Islet precursor cell (in vitro differentiated cells): ENCODE measurements at places on chromosomes 7 and 10.

DNA sequence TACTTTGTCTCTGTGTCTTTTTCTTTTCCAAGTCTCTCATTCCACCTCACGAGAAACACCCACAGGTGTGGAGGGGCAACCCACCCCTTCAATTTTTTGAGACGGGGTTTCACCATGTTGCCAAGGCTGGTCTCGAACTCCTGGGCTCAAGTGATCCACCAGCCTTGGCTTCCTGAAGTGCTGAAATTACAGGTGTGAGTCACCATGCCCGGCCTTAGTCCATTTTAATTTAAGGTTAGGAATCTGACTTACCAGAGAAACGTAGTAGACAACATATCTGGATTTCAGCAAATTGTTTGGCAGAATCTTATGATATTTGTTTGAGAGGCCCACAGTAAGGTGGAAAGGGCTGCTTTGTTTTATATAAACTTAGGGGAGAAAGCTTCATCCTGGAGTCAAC is 3.2 kb upstream of the NFKB2 start:
- no peak for DNase-seq

DNA sequence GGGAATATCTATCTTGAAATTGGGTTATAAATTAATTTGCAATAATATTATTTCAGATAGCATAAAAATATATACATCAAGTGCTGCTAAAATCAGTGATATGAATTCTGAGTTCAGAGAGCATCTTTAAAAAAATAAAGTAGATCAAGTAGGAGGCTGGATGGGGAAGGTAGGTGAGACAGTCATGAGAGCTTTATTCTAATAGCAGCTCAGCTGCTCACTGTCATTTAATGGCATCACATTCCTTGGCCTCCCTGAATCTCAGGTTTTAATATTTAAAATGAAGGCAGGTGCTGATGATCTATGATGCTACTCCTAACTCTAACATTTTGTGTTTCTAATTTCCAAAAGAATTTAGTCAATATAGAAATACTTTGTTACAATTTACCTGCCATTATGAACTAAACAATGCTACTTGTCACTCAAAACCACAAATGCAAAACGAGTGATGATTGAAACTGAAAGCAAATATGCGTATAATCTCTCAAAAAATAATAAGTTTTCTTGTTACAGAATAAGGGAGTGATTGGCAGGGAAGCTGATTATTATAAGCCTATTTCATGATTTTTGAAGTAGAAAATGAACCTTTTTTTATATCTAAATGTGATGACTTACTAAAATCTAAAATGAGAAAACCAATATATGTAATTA is 147.6 kb upstream of the CSTF2T start:
- no peak for DNase-seq

DNA sequence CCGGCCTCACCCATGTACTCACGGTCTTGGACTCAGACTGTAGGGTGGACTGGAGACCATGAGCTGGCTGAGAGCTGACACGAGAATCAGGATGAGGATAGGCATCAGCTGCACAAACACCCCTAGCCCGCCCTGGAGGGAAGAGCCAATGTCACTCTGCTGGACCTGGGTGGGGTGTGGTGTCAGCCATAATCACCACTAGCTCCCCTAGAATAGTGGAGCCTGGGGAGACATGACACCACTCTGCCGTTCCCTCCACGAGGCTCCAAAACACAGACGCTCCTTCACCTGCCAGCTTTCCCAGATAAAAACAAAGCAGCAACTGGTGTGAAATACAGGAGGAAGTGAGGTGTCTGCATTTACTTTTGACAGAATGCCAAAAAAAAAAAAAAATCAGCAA is 16.5 kb downstream of the DNAJB12 start:
- no peak for DNase-seq

- DNase-seq: no peak
Observed at GRCh38 chr10:34520084-34520483, 295.0 kb downstream of the PARD3 start.

DNA sequence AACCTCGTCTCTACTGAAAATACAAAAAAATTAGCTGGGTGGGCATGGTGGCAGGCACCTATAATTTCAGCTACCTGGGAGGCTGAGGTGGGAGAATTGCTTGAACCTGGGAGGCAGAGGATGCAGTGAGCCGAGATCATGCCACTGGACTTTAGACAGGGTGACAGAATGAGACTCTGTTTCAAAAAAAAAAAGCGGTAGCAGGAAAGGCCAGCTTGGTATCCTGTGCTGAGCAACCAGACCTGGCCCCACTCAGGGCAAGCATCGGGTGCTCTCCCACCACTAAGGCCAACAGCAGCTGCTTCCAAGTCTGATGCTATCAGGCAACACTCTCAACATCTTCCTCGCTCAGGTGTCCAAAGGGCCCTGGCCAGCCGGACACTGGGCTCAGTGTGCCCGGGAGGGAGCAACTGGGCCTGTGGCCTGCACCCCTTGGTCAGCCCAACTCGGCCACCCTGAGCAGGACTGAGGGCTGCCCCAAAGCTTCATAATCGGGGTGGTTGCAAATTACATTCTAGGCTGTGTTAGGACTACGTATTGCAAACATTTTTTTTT is 44.3 kb upstream of the MSMB start:
- DNase-seq: peak; percentile 41

DNA sequence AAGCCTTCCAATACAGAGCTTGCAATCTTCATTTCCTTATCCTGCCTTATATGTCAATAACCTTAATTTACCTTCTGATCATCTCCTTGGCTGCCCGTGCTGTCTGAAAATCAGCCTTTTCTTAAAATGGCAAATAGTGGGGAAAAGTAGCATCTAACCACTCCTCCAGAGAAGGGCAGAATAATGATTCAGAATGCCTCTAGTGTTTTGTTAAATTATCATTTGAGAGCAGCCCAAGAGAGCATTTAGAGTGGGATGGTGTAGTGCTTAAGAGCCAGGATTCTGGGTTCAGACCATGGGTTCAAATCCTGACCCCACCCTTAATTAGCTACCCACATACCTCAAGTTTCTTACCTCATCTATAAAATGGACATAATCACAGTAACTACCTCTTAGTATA is 4.6 kb upstream of the TMEM139 start:
- no peak for DNase-seq

GRCh38 chr10:3528271-3528670 is 256.7 kb downstream of the KLF6 start:
- DNase-seq: no peak

DNA sequence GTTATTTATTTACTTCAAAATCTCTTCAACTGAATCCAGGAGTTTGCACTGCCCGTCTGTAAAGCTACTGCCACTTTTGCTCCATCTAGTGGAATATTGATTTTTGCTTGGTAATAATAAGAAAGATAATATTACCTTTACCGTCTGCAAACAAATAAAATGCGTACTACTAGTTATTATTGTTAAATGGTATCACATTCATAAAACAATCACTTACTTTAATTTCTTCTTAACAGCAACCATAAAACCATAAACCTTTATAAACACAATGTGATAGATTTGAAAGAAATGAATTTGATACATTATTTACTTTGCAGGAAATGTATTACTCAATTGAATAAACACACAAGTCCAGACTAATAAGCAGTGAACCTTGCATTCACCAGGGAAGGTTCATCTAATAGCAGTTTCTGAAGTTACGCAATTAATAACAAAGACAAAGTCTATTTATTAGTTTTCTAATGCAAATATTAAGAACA is 6.4 kb downstream of the AGMO start:
- DNase-seq: no peak

DNA sequence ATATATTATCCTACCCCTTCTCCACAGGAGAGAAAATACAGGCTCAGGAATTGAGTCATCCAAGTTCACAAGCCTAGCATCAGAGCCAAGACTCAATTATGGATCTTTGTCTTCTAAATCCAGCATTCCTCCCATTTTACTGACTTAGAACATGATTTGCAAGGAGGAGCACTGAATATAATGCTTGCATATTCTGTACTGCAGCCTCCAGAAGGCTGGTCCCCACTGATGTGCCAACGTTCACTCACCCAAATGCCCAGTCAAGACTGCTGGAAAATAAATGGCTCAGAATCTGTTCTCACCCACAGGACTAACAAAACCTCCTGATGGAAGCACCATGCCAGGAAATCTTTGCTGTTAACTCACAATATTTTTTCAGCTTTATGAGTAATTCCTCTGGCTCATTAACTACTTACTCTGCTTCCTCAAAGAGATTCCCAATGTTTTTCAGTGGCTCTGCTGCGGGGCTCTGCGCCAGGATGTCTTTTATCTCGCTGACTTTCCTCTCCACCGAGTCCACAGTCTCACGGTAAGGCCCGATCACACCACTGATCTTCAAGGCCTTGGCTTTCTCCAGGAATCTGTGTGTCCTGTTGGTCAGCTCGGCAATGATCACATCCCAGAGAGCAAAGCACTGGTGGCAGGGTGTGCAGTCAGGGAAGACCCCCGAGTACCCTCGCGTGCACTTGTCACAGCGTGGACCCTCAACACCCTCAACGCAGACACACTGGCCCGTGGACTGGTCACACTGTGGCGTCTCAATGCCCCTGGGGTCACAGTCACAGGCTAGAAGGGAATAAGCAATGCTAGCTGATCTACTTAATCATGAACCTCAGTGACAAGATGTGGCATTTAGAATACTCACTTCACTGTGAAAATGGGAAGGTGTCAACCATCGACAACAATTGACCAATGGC is 48.8 kb downstream of the DLD start:
- no peak for DNase-seq

- no peak for DNase-seq
Observed at GRCh38 chr10:76252733-76253132, 821.3 kb downstream of the LRMDA start.

DNA sequence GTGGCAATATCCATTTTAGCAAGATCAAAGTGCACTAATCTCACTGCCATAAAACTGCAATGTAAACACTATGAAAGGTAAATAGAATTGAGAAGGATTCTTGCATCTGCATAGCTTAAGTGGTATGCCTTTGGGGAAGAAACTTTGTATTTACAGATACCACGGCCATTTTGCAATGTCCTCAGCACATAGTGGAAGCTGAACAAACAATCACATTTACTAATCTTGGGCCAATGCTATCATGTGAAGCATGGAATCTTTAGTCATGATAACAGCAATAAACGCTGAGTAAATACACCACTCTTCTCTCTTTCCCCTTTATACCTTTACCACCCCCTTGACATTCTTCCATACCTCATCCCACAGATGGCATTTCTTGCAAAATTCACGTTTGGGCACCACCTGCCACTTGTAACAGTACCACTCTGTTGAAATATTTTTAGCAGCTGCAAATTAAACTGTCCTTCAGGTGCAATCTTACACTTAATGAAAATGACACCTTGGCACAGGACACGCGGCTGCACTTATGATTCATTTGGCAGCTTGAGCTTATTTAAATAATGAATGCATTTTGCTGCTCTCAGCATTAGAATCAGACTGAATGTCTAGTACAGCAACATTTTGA is 171.8 kb downstream of the SEMA3A start:
- DNase-seq: no peak

DNA sequence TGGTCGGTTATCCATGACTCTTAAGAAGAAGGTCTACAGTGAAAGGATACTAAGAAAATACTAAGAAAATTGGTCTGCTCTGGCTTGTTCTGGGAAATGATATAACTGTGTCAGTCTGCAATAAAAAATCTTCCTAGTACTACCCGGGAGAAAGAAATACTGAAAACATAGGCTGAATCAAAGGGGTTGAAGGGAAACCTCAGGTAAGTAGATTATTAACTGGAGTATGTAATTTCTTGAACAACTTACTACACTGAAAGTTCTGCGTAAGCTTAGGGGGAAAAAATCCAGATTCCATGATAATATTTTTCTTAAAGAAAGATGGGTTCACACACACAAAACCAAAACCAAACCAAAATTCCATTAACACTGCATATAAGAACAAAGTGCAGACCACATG is 143.3 kb downstream of the KMT2E start:
- DNase-seq: no peak

DNA sequence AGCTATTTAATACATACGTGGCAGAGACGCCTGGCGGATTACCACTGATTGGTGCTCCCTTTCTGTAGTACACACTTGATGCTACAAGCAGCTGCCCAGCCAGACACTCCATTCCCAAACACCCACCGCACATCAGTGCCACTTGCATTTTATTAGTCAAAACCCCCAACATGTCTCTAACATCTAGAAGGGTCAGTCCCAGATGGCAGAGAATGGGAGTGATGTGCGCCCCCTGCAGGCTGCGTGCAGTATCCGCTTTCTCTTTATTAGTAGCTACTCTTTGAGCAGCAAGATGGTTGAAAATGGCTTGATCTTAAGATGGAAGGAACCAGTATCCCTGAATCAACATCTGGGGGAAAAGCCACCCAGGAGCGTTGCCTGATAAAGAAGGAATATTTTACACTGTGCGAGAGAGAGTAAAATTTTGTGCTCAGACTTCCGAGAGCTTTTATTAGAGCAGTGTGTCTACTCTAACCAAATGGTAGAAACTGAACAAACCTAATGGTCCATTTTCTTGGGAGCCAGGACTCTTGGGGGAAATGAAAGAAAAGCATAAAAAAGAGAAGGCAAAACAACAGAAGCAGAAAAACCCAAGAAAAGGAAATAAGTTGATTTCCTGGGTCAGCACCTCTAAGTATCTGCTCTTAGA is 78.3 kb downstream of the ST8SIA6 start:
- no peak for DNase-seq

DNA sequence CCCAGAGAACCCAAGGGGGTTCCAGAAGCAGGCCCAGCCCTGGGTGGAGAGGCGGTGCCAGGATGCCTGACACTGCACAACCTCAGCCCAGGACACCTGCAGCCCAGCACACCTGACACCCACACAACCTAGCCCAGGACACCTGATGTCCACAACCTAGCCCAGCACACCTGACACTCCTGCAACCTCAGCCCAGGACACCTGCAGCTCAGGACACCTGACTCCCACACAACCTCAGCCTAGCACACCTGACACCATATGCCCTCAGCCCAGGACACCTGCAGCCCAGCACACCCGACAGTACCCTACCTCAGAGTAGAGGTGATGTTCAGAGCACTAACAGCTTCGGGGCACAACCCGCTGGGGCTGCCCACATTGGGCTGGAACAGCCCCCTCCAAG is 87.3 kb downstream of the PAXIP1 start:
- DNase-seq: no peak

GRCh38 chr10:77548157-77548556 is 89.5 kb downstream of the KCNMA1 start:
- no peak for DNase-seq

- peak; percentile 29 for DNase-seq
Observed at GRCh38 chr7:44291733-44292419, 33.5 kb downstream of the CAMK2B start.

DNA sequence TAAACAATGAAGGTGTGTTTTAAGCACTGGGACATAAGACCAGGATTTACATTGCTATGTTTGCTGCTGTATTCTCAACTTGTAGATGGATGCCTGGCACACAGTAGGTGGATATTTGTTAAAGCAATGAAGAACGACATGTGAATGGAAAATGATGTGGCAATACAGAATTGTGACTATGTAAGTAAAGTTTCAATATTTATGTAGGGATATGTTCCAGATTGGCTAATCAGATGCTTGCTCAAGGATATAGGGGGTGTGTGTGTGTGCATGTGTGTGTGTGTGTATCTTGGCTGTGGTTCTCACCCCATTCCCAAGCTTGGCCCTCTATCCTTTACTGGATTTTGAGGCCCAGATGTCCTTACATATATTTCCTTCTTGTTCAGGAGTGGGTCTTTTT is 42.7 kb upstream of the LAMB1 start:
- no peak for DNase-seq
